Keratinocyte (primary cell): ENCODE measurements at places on chromosomes 5 and 9. TPM values are rescaled to one million over a fixed set of nuclear protein-coding genes. Genes with fewer than 3 reads are reported as not detected.

AK8 gene
- polyA plus RNA-seq: 0.24 to 0.41 TPM (median 0.32 TPM) in 3 replicates

ERGIC1 gene
- polyA plus RNA-seq: 89.5 to 105 TPM (median 93.4 TPM) in 3 replicates

SCGB3A2 gene
- not detected in 3 replicates for polyA plus RNA-seq

CD72 gene
- polyA plus RNA-seq: 0.66 to 2.4 TPM (median 0.82 TPM) in 3 replicates

EFNA5 gene
- 2.8 to 5.9 TPM (median 4.8 TPM) in 3 replicates for polyA plus RNA-seq

TMEFF1 gene
- 0.06 TPM in 1 of 3 replicates, not detected in the others for polyA plus RNA-seq

DNA sequence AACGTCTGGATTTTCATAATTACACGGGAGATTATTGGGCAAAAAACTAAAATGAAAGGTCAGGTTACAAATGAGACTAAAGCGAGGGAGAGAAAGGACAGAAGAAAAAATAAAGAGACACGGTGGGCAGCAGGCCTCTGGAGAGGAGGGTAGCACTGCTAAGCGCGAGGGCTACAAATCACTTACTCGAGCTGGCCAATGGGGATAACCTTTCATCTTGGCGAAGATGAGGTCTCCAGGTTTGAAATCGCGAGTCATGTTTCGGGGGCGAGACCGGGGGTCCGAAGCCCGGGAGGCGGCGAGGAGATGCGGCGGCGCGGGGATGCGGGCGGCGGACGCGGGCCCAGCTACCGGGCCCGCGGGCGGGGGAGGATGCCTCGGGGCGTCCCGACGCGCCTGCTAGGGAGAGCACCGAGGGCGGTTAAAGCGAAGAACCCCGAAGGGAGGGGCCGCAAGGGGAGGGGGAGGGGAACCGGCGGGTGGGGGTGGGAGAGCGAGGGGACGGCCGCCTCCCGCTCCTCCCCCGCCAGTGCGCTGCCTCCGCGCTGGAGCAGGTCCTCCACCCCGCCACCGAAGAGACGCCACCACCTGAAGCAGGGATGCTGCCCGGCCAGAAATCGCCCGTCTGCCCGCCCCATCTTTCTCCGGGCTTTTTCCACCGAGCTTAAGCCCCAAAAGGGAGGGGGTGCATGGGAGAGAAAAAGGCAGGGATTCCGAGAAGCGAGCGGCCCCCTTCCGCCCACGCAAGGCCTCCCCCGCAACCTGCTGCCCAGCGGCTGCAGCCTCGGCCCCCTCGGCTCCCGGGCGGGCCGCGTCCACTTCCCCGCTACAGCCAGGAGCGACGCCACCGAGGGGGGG lies 610 bp downstream of the PSIP1 start:
- no peak for DNase-seq

GRCh38 chr5:96220610-96221390 lies 212.2 kb downstream of the PCSK1 start:
- DNase-seq: no peak

DNA sequence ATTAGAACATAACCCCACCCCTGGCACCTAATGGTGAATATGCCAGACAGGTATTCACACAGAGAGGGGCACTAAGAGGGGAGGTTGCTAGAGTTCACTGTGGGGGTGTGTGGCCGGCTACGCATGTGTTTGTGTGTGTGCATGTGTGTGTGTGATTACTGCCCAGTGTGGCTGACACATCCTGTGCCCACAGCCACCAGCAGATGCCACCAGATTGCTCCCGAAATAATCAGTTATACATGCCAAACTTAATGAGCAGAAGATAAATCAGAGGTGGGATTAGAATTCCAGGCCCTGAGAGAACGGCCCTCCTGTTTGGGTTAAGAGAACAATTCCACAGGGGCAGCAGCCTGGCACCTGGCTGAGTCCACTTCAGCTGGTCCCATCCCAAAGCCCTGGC lies 91.8 kb upstream of the TBCA start:
- DNase-seq: no peak

- no peak for DNase-seq
These were observed 78.5 kb downstream of the KIF4B start for GRCh38 chr5:155091768-155092717.

DNA sequence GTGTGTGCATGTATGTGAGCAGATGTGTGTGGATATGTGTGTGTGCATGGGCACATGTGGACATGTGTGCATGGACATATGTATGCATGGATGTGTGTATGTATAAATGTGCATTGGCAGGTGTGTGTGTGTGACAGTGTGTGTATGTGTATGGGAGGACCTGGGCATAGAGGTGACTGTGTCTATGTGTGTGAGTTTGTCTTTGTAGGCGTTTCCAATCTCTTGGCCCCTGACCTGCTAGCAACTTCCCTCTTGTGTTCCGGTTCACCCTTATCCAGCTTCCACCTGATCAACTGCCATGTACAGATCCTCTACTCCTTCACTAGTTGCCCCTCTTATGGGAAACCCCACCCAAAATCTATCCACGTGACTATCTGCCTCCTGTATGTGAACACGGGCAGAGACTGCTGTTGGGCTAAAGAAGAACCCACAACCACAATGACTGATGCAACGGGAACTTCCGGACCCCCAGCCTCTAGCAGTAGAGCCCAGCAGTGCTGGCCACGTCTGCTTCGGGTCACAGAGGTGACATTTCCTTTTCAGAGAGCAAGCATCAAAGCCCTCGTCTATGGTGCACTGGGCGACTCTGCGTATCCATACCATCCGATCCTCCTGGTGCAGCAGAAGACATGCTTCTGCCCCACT lies 24.9 kb upstream of the GADD45G start:
- DNase-seq: no peak

GRCh38 chr9:108537756-108538155 lies 318.0 kb downstream of the ACTL7B start:
- no peak for DNase-seq

GRCh38 chr9:110923601-110924000 lies 114.7 kb downstream of the LPAR1 start:
- no peak for DNase-seq

DNA sequence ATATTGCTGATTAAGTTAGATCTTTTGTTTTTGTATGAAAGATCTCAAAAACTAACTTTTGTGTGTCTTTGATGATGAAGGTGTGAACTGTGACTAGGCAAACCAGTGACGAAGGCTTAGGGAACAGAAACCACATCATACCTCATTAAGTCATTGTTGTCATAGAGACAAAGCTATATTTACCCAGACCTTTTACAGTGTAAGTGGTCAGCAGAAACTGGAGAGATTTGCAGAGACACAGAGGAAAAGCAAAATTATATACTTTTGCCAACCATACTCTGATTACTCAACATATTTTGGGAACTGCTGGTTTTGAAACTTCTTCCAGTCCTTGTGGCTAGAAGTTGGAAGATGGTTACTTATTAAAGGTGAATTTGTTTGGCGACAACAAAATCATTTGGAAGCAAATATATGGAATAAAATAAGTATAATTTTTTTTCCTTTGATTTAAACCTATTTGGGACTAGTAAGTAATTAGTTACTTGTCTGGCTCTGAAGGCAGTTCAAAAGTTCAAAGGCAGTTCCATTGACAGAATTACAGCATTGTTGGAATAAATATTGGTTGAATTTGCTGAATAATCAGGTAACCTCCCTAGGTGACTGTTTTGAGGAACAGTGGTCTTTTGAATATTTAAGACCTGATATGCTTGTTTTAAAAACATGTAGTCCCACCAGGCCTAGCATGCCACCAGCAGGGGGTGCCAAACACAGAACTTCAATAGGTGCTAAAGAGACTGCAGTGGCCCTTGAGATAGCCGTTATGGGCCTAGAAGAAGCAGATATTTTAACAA lies 103.8 kb downstream of the RPS23 start:
- no peak for DNase-seq

- no peak for DNase-seq
These were observed 975 bp upstream of the NXNL2 start for GRCh38 chr9:88533951-88534455.

GRCh38 chr9:9874270-9874669 lies 738.5 kb downstream of the PTPRD start:
- no peak for DNase-seq

- no peak for DNase-seq
These were observed 269.1 kb downstream of the NR2F1-AS1 start for GRCh38 chr5:93311881-93312280.

GRCh38 chr5:143036146-143036927 lies 266.2 kb downstream of the ARHGAP26 start:
- DNase-seq: no peak

DNA sequence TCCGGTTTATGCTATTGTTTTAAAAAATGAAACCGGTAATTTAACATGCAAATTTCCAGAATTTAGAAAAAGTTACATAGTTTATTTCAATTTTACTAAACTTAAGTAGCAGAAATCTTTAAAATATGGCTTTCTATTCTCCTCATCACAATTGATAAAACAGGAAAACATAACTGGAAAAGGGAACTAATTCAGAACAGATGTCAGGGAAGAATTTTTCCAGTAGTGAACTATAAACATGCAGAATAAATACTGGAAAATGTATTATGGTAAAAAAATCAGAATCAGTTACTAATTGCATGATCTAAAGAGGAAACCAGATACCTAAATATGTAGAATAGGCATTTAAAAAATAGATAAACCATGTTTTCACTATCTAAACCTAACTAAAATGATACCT lies 7.3 kb upstream of the NR4A3 start:
- DNase-seq: no peak

- DNase-seq: no peak
These were observed 8.1 kb upstream of the MLLT3 start for GRCh38 chr9:20630241-20630943.

DNA sequence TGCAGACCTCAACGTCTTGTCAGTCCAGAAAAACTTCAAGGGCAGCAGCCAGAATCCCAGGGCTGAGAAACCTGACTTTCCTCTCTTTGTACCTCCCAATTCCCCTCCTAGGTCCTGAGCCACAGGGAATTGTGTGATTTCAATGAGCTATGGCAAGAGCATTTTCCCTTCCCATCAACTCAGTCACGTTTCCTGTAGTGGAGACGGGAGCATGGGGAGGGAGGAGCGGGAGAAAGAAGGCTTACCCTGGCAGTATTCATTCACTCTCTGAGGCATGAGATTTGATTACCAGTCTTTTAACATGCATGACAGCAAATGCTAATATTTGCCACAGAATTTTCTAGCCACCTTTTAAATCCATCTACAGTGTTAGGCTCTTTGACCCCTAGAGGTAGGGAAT lies 109.4 kb upstream of the TBCA start:
- no peak for DNase-seq

DNA sequence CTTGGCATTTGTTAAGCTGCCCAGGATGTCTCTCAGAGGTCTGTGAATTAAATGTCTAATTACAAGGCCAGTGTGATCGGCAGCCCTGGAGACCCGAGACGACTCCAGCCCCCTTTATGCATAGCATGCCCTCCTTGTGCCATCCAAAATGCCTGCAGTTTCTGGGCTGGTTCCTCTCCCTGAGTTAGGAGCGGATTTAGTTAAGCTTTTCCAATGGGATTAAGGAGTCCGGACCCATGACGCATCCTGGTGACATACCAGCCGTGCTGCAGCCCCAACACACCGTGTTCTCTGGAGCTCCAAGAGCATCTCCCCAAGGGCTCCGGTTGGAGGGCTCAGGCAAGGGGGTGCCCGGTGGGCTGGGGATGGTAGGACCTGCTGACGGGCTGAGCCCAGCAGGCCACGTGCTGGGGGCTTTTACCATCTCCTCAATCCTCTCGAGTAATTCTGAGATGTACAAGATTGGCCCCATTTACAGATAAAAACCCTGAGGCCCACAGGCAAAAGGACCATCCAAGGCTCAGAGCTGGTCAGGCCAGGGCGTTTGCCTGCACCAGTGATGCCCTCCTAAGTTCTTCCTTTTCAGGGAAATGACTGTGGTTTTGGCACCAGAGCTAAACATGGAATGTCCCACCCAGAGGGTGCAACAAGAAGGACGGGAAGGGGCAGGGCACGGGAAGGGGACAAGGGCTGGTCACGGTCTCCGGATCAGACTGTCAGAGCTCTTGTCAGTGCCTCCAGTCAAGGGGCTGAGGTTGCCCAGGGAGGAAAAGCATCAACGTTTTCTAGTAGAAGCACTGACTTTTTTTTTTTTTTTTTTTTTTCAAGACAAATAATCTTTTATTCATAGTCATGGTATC lies 82.6 kb upstream of the PHYKPL start:
- no peak for DNase-seq

GRCh38 chr9:133854765-133855164 lies 116.6 kb upstream of the SARDH start:
- no peak for DNase-seq

- no peak for DNase-seq
These were observed 1.9 kb downstream of the DPM2 start for GRCh38 chr9:127935765-127936221.

- no peak for DNase-seq
These were observed 110.7 kb upstream of the MAMDC2 start for GRCh38 chr9:69932901-69933300.
